ENCODE measurements at places on chromosomes 7 and 10. TPM values are rescaled to one million over a fixed set of nuclear protein-coding genes. Genes with fewer than 3 reads are reported as not detected.

TMEM273 gene
- 21.9 TPM for total RNA-seq

POLL gene
- 32.8 TPM for total RNA-seq

AUTS2 gene
- 73.8 TPM for total RNA-seq

GIMAP8 gene
- 3.2 TPM for total RNA-seq

PON3 gene
- total RNA-seq = 1.3 TPM

XRCC2 gene
- 1.6 TPM for total RNA-seq

HOGA1 gene
- total RNA-seq = 3.5 TPM

PIK3AP1 gene
- total RNA-seq = 5.1 TPM

SMO gene
- 6.8 TPM for total RNA-seq

IMMP2L gene
- 24.4 TPM for total RNA-seq

LRMDA gene
- total RNA-seq = 5.5 TPM

HSPA12A gene
- 149 TPM for total RNA-seq

DUS4L gene
- total RNA-seq = 12.8 TPM

SNCG gene
- 213 TPM for total RNA-seq

VSTM2A gene
- 118 TPM for total RNA-seq

FFAR4 gene
- 2.0 TPM for total RNA-seq

IDI2 gene
- total RNA-seq = 0.75 TPM

C10orf105 gene
- total RNA-seq = 4.5 TPM

CPA2 gene
- not detected for total RNA-seq

ZPBP gene
- total RNA-seq = not detected

HOXA7 gene
- not detected for total RNA-seq

EGR2 gene
- total RNA-seq = 0.89 TPM

SLC26A3 gene
- not detected for total RNA-seq

APBB1IP gene
- 13.7 TPM for total RNA-seq

CADPS2 gene
- 106 TPM for total RNA-seq

NUTM2E gene
- 1.2 TPM for total RNA-seq

NEUROG3 gene
- total RNA-seq = not detected

HSPA14 gene
- 14.4 TPM for total RNA-seq

STOX1 gene
- 35.0 TPM for total RNA-seq

CDC14C gene
- not detected for total RNA-seq

ARID5B gene
- total RNA-seq = 65.2 TPM

STEAP4 gene
- total RNA-seq = 1.1 TPM

UBTD1 gene
- 12.3 TPM for total RNA-seq

NPSR1 gene
- total RNA-seq = not detected
